ENCODE measurements at places on chromosomes 6 and 20.

GRCh38 chr20:51623255-51623654 is 80.7 kb upstream of the NFATC2 start:
- DNase-seq: no peak

- DNase-seq: no peak
Observed at GRCh38 chr6:105192707-105193465, 13.1 kb upstream of the POPDC3 start.

DNA sequence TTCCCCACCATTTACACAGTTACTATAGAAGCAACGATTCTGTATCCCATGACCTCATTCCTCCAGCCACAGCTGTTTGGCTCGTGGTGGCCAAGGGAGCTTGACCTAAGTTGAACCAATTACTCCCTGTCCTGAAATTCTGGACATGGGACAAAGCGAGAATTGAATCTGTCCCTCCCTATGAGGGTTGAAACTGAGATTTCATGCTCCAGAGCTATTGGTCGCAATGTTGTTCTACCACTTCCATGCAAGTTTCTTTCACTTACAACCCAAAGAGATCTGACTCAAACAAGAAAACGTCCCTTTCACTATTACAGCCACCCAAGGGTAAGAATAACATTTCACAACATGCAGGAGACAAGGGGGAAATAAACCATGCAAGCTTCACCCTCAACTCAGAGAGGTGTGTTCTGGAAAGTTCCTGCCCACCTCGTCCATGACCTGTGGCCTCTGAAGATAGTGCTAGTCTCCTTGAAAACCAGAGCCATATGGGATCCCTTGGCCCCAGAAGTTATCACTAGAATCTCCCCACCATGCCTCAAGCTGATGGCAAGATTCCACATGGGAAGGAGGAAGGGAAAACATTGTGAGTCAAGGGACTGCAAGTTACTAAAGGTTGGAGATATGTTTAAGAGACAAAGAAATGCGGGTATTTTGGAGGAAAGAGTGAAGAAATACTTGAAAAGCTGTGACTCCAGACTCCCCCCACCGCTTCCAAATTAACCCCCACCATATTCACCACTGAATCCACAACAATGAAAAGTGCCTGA is 74.5 kb upstream of the SRSF6 start:
- DNase-seq: no peak

DNA sequence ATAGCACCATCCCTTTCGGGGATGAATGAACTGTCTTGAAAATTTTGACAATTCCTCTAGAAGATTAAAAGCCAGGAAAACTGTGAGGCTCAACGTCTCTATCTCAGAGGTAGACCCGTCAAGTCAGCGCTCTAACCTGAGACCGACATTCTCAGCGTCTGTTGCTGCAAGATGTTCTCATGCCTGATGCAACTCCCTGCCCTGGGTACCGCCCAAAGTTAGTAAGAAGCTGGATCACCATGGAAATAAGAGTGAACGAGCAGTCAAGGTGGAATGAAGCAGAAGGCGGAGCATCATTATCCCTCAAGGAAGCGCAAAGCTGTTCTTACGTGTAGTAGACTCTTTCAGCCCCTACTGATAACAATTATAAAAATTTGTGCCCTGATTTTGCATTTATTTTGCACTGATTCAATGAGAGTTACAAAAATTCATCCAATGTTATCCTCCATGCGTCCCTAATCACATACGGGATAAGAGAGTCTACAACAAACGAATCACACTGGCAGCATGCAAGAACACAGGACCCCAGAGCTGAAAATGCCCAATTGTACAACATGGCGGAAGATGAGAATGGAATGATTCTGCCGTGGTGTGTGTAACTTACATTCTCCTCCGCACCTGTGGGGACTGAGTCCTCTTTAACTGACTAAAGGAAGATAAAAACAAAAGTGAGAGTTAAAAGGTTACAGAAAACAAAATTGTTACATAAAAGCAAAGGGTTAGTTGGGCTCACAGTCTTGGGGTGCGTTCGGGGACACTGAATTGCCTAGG is 95.4 kb downstream of the BCAS1 start:
- DNase-seq: no peak

GRCh38 chr20:3135507-3136070 is 24.1 kb downstream of the FASTKD5 start:
- DNase-seq: no peak

GRCh38 chr6:12848964-12849808 is 132.6 kb downstream of the PHACTR1 start:
- DNase-seq: no peak

DNA sequence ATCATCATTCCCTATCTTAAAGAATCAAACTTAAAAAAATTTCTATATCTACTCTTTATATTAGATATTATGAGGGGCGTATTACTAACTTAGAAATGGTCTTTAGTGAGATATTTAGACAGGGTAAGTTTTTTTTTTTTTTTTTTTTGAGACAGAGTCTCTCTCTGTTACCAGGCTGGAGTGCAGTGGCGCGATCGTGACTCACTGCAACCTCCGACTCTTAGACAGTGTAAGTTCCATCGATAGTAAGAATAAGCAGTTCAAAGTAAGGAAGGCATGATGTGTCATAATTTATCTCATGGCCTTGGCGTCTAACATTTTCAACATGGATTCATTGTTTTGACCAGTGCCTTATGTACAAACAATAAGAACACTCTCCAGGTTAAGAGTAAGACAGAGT is 72.4 kb downstream of the MLIP start:
- no peak for DNase-seq

GRCh38 chr6:132003516-132004178 is 52.5 kb upstream of the CCN2 start:
- DNase-seq: no peak

DNA sequence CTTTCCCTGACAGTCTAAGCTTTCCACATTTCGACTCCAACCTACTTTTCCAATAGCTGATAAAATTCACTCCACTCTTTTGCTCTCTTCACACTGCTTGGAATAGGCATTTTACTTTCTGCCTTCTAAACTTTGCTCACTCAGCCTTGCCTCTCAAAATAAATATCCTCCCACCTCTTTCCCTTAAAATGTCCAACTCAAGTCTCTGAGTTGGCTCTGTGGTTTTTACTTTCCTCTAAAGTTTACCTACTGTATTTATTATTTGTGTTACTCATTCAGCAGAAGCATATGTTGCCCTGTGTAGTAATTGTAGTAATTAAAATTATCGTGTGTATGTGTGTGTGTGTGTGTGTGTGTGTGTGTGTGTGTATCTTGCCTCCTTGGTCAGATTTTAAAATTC is 20.0 kb upstream of the CDYL start:
- no peak for DNase-seq

GRCh38 chr6:45626087-45626891 is 248.6 kb upstream of the SUPT3H start:
- no peak for DNase-seq

- no peak for DNase-seq
Observed at GRCh38 chr6:41427642-41428335, 92.4 kb downstream of the NCR2 start.

DNA sequence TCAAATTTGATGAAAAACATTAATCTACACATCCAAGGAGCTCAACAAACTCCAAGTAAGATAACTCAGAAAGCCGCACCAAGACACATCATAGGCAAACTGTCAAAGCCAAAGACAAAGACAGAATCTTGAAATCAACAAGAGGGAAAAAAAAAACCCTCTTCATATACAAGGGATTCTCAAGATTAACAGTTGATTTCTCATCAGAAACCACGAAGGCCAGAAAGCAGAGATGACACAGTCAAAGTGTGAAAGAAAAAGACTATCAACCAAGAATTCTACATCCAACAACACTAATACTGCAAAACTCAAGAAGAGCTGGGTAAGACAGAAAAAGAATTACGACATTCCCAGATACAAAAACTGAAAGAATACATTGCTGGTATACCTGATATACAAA is 73.8 kb downstream of the CDK19 start:
- no peak for DNase-seq

DNA sequence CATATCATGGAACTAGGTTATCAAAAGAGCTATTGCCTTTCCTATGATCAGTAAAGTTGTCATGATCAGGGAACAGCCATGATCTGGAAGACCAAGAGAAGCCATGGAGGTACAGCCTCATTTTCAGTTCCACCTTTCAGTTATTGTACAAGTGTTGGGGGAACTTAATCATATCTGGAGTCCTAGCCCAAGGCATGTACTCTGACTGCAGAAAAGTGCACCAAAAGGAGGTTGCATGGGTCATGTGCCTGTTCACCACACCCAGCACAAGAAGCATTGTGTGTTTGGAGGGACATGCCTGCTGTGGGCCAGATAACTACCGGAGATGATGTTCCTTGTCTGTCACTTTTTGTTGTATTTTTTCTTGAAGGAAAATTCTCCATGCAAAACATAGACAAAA is 185.8 kb upstream of the MAN1A1 start:
- DNase-seq: no peak

DNA sequence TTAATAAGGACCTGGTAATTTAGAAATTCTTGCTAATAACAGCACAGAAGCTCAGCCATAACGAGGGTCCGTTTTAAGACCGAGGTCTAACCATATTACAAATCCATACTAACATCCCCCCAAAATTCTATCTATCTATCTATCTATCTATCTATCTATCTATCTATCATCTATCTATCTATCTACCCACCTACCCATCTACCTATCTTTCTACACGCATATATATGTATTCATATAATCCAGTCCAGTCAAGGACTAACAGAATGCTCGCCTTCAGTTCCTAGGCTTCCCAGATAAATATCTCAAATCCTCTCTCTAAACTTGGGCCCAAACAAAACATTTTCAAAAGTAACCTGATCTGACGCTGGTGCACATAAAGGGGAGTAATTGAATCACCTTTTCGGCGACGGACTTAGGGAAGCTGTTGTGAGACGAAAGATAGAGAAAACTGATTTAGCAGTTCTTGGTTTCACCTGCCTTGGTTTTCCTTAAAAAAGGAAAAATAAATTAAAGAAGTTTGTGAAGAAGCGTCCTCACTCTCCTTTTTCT is 14.5 kb downstream of the HMGN4 start:
- DNase-seq: no peak

DNA sequence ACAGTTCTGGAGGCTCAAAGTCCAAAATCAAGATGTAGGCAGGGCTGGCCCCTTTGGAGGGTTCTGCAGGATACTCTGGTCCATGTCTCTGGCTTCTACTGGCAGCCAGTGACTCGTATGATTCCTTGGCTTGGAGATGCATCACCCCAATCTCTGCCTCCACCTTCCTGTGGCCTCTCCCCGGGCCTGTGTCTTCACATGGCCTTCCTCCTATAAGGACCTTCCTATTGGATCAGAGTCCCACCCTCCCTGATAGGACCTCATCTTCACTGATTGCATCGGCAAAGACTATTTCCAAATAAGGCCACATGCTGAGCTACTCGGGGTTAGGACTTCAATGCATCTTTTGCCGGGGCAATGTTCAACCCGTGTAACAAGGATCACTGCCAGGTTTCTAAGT is 509.0 kb downstream of the CD83 start:
- no peak for DNase-seq

GRCh38 chr6:7806711-7807110 is 80.8 kb downstream of the BMP6 start:
- DNase-seq: no peak

DNA sequence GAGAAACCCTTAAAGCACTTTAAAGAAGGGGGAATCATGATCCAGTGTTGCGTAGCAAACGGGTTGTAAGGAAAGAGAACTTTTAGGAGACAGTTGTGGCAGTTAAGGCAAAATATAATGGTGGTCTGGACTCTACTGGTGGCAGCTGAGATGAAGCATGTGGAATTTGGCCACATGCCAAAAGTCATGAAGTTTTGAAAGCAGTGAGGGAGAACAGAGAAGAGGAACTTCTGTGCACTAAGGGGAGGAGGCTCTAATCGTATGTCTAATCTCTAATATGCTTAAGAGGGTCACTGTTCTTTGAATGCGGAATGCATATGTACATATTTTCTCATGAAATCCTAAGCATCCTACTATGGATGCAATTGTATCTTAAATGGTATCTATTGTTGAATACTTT is 91.5 kb downstream of the RIMS1 start:
- no peak for DNase-seq

DNA sequence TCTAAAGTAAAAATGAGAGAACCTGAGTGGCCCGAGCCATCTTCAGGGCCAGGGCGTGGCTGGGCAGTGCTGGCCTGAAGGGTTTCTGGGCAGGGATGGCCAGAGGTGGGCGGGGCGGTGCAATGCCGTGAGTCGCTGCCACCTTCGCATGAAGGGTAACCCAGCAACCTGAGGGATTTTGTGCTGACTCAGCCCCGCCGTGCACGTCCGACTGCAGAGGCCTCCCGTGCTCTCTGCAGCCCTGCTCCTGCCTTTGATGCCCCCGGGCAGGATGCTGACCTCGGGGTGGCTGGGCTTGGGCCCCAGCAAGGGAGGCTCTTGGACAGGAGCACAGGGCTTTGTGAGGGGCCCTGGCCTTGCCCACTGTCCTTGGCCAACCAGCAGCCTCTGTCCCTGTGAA is 81.7 kb upstream of the GATA5 start:
- no peak for DNase-seq

GRCh38 chr6:168415098-168415992 is 25.6 kb upstream of the SMOC2 start:
- no peak for DNase-seq

GRCh38 chr6:141133836-141134235 is 998.9 kb upstream of the GJE1 start:
- no peak for DNase-seq

DNA sequence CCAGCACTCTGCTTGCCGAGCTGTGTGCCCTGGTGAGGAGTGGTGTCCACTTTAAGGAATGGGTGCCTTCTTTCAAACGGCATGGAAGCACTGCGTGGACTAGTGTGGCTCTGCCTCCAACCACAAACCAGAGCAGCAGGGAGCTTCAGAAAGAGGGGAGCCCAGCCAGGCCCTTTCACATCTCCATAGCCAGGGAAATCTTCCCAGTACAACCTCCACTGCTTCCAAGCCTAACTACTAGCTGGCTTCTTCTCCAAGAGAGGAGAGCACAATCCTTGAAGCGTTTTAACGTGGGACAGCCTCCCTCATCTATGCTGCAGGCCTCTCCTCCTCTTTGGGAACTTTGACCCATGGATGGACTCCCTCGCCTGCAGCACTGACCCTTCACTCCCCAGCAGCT is 26.7 kb downstream of the TNXB start:
- DNase-seq: no peak

GRCh38 chr6:87705070-87705691 is 3.1 kb upstream of the AKIRIN2 start:
- no peak for DNase-seq

DNA sequence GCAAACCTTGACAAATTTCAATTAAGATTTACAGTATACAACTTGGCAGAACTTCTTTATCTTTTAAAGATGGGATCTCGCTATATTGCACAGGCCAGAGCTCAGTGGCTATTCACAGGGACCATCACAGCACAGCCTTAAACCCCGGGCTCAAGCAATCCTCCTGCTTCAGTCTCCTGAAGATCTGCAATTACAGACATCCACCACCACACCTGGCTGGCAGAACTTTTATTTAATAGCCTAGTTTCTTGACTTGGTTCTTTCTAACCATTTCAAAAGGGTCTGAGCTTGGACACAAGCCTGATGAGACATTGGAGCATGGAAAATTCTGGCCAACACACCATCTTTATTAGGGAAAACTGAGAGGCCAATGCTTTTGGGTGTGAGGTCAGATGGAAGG is 151.6 kb upstream of the KCNG1 start:
- DNase-seq: no peak

GRCh38 chr20:62357681-62358080 is 9.4 kb downstream of the LAMA5 start:
- DNase-seq: no peak

- DNase-seq: no peak
Observed at GRCh38 chr6:144416773-144417172, 131.6 kb downstream of the UTRN start.

- DNase-seq: no peak
Observed at GRCh38 chr6:8678466-8678865, 243.1 kb upstream of the SLC35B3 start.

- DNase-seq: no peak
Observed at GRCh38 chr6:163872335-163872734, 457.8 kb downstream of the QKI start.
